Fibroblast of skin of abdomen (primary cell): ENCODE measurements at places on chromosomes 12 and 14.

DNA sequence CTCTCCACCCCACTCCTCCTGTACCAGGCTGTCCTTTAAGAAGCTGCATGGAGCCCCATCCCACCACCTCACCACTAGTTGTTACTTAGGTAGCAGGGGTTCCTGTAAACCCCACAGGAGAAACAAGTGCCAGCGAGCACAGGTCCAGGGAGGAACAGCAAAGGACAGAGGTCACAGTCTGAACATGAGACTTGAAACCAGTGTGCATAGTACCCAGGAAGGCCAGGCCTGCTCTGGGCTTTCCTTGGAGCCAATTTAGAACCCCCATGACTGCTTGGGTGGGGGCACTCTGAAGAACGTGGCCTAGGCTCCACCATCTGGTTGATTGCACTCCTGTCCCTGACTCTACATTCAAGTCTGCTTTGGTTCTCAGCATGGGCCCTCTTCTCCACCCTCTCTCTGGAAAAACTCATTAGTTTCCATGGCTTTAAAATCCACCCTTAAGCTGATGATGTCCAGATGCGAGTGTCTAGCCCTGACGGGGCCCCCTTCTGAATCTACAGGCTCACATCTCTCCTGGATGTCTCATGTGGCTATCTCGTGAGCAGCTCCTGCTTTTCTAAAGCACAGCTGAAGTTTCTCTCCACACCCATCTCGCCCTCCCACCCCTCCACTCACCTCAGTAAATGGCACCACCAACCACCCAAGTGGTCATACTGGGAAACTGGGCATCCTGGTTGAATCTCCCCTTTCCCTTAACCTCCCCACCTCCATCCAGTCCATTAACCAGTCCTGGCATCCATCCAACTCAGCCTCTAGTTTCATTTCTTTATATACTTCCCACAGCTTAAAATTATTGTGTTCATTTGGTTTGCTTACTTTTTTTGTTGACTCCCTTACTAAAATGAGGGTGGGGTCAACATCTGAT is 8.4 kb downstream of the KRT3 start:
- DNase-seq, result no peak

DNA sequence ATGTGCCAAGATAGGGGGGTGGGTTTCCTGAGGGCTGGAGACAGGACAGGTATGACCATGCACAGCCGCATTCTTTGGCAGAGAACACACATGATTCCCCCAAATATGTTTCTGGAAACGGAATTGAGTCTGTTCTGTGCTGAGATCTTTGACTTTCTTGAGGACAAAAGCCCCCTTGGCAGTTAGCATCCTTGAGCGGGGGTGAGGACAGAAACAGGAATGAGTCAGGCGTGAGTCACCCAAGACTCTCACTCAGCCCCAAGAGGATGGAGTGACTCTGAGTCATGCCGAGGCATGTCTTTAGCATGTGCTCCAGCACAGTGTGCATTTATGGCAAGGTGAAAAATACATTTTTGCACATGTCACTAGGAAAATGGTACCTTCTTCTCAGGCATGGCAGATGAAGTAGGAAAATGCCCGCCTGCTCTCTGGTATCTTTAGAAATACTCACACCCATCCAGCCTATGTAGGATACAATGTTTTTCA is 52.1 kb downstream of the DAD1 start:
- peak; percentile 97 for DNase-seq

DNA sequence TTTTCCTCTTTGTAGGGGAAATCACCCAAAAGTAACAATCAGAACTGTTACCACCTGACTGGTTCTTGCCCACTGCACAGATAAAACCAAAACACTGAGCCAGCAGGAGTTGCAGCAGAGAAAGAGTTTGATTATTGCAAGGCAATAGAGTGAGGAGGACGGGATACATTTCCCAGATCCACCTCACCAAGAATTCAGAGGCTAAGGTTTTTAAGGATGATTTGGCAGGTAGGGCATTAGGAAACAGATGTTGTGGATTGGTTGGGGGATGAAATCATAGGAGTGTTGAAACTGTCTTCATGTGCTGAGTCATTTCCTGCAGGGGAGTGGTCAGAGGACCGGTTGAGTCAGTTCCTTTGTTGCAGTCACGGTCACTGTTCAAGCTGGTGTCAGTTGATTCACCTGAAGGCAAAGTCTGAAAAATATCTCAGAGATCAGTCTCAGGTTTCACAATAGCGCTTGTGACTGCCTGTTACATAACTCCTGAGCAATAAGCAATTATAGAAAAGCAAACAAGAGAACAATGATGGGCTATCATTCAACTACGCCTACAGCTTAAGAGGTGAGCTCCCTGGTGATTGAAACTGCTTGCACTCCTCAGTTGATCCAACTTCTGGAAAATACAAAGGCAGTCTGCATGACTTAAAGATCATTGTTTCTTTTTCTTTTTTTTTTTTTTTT is 20.3 kb upstream of the AMN1 start:
- peak; percentile 93 for DNase-seq

GRCh38 chr14:69351385-69351784 is 46.7 kb downstream of the ERH start:
- no peak for DNase-seq

DNA sequence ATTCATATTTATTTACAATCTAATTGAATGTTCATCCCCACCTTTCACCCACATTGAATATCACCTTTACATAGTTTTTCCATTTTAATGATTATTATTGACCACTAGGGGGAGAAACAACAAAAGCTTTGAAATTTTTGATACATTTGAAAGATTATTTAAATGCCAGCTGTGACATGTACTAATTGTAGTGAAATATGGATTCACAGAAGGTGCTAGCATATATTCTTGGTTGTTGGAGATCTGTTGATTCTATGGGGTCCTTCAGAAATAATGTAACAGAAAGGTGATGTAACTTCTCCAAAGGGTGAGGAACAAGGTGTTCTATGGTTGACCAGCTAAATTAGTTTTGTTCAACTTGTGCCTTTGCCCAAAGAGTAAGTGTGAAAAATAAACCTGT is 22.4 kb upstream of the GPR33 start:
- peak; percentile 9 for DNase-seq

- no peak for DNase-seq
These were observed 59.5 kb upstream of the BBS10 start for GRCh38 chr12:76407710-76408109.

DNA sequence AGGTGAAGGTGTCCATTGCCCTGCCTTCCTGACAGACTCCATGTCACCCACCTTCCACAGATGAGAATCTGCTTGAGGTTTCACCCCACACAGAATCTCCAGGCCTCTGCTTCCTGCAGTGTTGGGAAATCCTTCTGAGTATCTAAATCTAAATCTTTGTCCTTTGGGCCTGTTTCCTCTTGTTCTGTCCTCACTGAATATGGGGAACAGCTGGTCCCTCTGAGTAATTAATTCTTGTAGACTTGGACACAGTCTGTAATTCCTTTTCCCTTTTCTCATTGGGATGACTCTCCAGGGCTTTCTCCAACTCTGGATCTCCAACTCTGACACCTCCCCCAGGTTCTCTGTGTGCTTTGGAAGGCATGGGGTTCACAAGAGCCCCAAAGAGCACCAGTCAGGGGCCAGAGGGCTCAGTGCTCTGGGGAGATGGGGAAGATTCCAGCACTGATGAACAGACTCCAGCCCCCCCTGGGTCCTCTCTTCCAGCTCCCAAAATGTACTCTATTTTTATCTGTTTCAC is 2.3 kb upstream of the ACVRL1 start:
- DNase-seq, result peak; percentile 63

DNA sequence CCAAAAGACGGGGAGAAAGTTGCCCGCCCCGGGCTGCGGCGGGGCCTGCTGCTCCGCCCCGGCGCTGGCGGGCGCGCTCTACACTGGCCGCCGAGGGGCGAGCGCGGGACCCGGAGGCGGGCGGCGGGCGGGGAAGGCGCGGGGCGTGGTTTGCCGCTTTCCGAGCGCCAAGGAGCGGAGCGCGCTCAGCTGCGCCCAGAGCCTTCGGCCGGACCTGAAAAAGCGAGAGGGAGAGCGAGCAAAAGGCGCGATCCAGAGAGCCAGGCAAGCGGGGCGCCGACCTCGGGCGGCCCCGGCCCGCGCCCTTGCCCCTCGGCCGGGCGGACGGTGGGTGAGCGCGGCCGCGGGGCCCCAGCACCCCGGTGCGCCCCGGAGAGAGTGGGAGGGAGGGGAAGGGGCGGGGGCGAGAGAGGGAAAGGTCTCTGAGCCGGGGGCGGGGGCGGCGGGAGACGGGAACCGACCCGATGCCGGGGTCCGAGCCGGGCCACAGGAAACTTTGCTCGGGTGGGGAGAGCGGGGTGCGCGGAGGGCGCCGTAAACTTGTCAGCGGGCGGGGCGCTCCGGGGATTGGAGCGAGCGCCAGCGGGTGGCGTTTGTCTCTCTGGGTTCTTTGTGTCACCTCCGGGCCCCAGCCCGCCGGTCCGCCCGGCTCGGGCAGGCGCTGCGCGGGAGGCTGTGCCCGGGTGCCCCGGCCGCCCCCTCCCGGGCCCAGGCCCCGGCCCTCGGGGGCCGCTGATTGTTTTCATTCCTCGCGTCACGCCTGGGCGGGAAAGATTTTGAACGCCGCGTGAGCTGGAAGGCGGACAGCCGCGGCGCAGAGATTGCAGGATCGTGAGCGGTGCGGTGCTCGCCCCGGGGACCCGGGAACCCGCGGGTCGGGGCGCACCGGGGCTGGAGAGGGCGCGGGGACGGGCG is at the start of gene SYNE2:
TSS of gene SYNE2 (plus strand) at position 188 of the 915 bp plus-strand sequence. CDS start 56,145 bp downstream, outside the sequence.
- peak; percentile 66 for DNase-seq

GRCh38 chr14:34347683-34348082 is 114.4 kb downstream of the SPTSSA start:
- DNase-seq, result no peak

DNA sequence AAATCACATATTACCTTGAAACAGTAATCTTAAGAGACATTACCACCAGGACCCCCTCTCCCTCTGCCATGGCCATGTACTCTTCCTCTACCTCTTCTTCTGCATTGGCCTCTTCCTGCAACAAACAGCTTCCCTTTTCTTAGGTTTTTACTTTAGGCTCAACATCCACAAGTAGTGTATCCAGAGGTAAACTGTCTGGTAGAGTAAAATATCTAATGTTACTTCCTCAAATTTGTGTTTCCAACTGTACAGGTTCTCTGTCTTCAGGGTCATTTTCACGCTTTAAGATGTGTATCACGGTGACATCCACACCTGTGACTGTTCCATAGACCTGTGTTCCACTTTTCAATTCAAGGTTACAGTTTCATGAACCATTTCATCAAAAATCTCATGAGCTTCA is 13.4 kb downstream of the CDK17 start:
- no peak for DNase-seq

GRCh38 chr12:30243426-30243825 is 452.2 kb downstream of the IPO8 start:
- DNase-seq, result no peak
